ENCODE measurements at places on chromosomes 2 and 18.
A peak's percentile ranks its signal among the peaks of the same experiment; 100 is the strongest.

- no peak for DNase-seq
These were observed 30.0 kb downstream of the IL1R2 start for GRCh38 chr2:102021779-102022178.

GRCh38 chr18:48842259-48843061, 108.3 kb downstream of the SMAD7 start:
- no peak for DNase-seq

- peak; percentile 67 for DNase-seq
These were observed 979 bp downstream of the LONRF2 start for GRCh38 chr2:100321179-100321865.

DNA sequence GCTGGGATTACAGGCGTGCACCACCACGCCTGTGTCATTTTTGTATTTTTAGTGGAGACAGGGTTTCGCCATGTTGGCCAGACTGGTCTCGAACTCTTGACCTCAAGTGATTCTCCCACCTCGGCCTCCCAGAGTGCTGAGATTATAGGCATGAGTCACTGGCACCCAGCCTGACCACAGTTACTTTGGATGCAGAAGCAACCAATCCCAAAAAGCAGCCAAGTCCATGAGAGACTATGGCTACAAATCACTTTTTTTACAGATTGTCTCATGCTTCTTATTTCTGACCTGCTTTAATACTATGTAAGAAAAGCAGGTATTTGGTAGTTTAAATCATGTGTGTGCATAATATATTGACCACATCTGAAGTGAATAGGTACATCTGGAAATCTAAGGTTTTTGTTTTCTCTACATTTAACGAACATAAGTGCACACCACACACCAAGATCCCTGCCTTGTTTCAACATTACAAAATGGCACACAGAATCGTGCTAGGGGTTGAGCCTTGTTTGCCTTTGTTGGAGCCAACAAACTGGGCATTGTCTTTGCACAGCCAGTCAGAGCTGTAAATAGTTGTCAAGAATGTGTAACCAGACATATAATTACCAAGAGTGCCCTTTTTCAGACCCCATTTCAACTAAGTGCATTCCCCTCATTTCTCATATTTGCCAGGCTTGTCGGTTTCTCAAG, 18.3 kb upstream of the MAP4K4 start:
- DNase-seq, result no peak

GRCh38 chr2:232993231-232993821, 19.7 kb downstream of the NGEF start:
- no peak for DNase-seq

- DNase-seq, result no peak
These were observed 216.9 kb upstream of the LRP1B start for GRCh38 chr2:142347751-142348150.

DNA sequence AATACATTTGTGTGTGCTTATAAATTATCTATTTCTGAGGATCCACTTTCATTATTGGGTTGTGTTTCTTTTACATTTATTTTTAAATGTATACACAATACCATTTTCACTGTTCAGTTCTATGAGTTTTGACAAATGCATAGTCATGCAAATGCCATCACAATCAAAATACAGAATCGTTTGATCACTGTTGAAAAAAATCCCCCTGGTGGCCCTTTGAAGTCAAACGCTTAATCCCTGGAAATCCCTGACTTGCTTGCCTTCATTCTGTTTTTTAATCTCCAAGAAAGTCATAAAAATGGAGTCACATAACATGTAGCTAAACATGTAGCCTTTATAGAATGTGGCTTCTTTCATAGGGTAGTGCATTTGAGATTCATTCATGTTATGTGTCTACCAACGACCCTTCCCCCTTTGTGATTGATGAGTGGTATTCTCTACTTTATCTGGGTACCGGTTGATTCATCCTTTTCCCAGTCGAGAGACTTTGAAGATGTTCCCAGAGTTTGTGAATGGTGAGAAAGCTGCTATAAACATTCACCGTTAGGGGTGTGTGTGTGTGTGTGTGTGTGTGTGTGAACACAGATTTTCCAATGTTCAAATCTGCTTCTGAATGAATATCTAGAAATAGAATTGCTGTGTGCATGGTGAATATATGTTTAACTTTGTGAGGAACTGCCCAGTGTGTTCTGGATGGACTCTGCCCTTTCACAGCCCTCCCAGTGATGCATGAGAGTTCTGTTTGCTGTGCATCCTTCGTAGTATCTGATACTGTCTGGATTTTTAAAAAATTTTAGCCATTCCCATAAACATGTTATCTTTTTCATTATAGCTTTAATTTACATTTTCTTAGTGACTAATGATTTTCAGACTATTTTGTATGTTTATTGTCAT, 173.6 kb downstream of the GALR1 start:
- DNase-seq, result no peak

- DNase-seq, result no peak
These were observed 74.9 kb downstream of the LTBP1 start for GRCh38 chr2:33021542-33022227.

GRCh38 chr2:118848381-118849225, 1.2 kb upstream of the EN1 start:
- DNase-seq, result no peak

DNA sequence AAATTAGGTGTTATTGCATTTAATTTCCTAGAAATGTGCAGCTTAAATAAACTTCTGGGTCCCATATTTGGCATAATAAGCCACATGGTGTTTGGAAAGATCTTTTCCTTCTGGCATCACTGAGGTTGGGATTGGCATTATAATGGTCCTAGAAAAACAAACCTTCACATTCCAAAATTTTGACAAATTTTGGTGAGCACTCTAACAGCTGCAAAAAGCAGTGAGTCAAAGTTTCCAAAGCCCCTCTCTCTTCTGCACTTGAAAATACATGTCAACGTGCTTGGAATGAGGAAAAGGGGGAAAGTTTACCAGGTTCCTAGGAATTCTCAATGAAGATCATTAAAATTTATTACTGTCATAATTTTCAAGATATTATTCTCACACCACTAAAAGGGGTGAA, 77.8 kb upstream of the STK17B start:
- no peak for DNase-seq

- DNase-seq, result no peak
These were observed 46.0 kb downstream of the ADCY3 start for GRCh38 chr2:24874035-24874434.

DNA sequence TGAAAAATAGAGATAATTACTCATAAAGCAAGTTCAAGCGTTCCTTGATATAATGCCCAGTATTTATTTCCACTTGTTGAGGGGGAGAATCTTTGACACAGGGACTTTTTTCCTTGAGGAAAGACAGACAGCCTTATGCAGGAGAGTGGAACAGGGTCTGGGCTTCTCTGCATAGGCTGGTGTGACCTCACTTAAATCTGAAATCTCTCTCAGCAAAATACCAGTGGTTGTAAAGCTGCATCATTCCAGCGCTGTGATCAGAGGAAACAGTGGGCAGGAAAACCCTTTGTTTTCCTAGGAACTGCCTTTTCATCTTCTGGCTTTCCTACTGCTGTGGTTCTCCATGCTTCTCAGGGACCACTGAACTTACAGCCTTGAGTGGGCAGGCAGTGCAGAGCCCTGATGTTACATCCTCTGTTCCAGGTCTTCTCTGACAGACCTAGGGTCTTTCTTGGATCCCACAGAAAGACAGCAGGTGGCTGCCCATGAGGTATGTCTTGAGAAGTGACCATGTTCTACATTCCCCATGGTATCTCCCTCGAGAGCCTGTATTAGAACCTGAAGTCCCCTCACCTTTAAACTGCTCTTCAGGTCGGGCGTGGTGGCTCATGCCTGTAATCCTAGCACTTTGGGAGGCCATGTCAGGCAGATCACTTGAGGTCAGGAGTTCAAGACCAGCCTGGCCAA, 17.6 kb upstream of the MAP4K4 start:
- no peak for DNase-seq

GRCh38 chr2:37630301-37630700, 41.1 kb downstream of the CDC42EP3 start:
- DNase-seq, result no peak

- DNase-seq, result no peak
These were observed 103.0 kb upstream of the FBXO11 start for GRCh38 chr2:48009256-48009655.

- no peak for DNase-seq
These were observed 522.3 kb downstream of the SOX11 start for GRCh38 chr2:6214471-6214870.

GRCh38 chr2:199907008-199907714, 3.9 kb upstream of the C2orf69 start:
- DNase-seq, result no peak

DNA sequence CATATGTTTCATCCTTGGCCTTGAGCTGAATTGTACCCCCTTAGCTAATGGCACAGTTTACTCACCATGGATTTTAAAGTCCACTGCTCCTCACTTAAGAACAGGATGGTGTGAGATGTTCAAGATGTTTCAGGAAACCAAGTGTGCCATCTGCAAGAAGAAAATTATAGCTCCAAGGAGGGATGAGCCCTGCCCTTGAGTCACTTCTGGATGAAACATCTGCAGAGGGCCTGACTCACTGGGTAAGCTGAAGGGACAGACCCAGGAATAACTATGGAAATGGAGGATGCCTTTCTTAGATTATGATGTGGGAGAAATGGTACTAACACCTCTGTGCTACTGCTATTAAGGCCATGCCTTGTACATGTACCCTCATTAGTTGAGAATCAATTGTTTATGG, 6.4 kb downstream of the MARS2 start:
- no peak for DNase-seq

DNA sequence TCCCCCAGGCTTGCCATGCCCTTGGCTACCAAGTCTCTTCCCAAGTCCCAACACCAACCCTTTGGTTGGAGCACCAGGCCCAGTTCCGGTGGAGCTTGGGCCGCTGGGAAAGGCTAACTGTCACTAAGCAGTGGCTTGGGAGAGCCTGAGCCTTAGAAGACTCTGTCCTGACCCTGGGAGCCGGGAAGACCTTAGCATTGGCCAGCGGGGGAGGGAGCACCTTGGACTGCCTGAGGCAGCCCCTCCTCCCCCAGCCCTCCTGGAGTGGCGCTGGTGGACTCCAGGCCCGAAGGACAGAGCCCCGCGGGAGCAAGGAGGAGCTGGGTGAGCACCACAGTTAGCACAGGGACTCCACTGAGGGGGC, 62.5 kb upstream of the POMC start:
- DNase-seq, result no peak

- DNase-seq, result no peak
These were observed 2.5 kb upstream of the NPAS2 start for GRCh38 chr2:100817388-100817985.

GRCh38 chr18:46958209-46958608, 40.8 kb downstream of the KATNAL2 start:
- no peak for DNase-seq

DNA sequence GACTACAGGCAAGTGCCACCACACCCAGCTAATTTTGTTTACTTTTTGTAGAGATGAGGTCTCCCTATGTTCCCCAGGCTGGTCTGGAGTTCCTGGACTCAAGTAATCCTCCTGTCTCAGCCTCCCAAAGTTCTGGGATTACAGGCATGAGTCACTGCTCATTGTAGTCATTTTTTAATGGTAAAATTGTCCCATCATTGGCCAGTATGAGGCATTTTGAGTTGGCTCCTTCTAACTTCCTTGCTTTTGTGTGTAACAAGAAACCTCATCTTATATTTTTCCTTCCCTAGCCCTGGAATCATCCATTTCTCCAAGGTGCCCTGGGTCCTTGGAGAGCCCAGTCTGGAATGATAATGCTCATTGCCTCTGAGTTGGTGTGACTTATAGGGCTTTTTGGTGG, 148.5 kb downstream of the INHBB start:
- no peak for DNase-seq

- DNase-seq, result no peak
These were observed 225.7 kb upstream of the SPOPL start for GRCh38 chr2:138275881-138276280.

GRCh38 chr2:96806468-96807126, 9.5 kb upstream of the CNNM3 start:
- no peak for DNase-seq

GRCh38 chr18:48565105-48565504, 26.3 kb downstream of the CTIF start:
- no peak for DNase-seq

DNA sequence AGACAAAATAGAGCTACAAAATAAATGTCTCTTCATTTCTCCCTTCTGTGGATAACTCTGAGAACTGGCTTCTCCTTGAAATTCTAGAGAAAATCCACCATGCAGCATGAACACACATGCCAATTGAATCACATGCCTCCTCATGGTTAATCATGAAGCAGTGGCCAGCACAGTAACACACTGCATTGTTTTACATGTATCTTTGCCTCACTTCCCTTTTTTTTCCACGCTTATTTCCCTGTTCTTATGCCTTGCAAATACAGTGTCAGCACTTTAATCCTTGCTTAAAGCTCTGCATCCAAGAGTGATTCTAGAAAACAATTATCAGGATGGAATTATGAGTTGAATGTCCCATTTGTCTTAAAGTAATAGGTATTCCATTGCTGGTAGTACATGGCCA, 50.3 kb upstream of the ZBTB7C start:
- DNase-seq, result no peak

- DNase-seq, result no peak
These were observed 6.2 kb downstream of the RNU2-63P start for GRCh38 chr2:88010136-88010535.

GRCh38 chr2:156908825-156909224, 348.7 kb upstream of the GALNT5 start:
- no peak for DNase-seq

GRCh38 chr2:121722479-121722878, 14.2 kb downstream of the NIFK start:
- DNase-seq, result no peak

- DNase-seq, result no peak
These were observed 47.4 kb upstream of the SIX3 start for GRCh38 chr2:44894058-44894457.

GRCh38 chr2:36707050-36707449, 10.5 kb downstream of the VIT start:
- no peak for DNase-seq

DNA sequence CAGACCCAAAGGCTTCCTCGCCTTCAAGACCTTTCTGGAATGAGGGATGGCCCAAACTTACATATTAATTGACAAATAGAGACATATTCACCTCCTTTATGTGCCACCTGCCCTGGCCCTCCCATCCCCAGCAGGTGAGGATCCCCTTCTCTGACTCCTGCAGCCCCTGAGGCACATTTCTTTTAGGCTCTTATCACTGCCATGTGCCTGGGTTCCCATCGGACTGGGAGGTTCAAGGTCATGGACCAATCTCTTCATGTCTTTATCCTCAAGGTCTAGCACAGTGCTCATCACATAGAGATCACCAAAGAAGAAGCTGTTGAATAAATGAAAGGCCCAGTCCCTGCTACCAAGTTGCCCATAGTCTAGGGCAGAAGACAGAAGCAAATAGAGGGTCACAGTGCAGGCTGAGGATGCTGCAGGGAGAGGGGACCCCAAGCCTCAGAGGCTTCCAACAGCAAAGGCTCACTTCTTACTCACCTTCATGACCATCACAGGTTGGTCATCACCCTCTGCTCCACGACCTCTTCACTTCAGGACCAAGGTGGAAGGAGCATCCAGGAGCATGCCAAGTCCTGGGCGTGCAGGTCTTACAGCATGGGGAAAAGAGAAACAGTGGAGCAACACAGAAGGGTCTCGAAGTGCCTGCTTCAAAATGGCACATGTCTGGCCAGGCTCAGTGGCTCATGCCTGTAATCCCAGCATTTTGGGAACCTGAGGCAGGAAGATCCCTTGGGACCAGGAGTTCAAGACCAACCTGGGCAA, 193.9 kb downstream of the SMAD2 start:
- DNase-seq, result no peak
